Neural crest cell (in vitro differentiated cells): ENCODE measurements at places on chromosomes 11 and 22. TPM values are rescaled to one million over a fixed set of nuclear protein-coding genes. Genes with fewer than 3 reads are reported as not detected.

Gene CD248
- 4.2 and 4.8 TPM in 2 replicates for total RNA-seq

Gene OR8D1
- total RNA-seq, result not detected in 2 replicates

- no peak for DNase-seq
Observed at GRCh38 chr11:16469968-16470367, 113.6 kb upstream of the SOX6 start.

DNA sequence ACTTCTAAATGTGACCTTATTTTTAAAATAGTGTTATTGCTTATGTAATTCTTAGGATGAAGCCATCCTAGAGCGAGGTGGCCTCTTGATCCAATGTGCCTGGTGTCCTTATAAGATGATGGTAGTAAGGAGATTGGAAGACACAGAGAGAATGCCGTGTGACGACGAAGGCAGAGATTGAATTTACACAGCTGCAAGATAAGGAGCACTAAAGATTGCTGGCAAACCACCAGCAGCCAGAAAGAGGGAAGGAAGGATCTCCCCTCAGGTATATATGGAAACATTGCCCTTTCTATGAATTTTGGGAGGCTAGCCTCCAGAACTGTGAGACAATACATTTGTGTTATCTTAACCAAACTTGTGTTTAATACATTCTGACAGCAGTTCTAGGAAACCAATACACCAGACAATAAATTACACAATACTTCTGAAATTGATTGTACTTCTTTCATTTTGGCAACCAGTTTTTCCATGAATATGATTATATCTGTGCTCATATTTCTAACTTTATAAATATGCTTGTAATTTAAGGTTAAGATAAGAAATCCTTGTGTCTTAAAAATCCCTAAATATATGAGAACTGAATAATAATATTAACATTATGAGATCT, 86.3 kb upstream of the VPREB1 start:
- DNase-seq, result no peak

DNA sequence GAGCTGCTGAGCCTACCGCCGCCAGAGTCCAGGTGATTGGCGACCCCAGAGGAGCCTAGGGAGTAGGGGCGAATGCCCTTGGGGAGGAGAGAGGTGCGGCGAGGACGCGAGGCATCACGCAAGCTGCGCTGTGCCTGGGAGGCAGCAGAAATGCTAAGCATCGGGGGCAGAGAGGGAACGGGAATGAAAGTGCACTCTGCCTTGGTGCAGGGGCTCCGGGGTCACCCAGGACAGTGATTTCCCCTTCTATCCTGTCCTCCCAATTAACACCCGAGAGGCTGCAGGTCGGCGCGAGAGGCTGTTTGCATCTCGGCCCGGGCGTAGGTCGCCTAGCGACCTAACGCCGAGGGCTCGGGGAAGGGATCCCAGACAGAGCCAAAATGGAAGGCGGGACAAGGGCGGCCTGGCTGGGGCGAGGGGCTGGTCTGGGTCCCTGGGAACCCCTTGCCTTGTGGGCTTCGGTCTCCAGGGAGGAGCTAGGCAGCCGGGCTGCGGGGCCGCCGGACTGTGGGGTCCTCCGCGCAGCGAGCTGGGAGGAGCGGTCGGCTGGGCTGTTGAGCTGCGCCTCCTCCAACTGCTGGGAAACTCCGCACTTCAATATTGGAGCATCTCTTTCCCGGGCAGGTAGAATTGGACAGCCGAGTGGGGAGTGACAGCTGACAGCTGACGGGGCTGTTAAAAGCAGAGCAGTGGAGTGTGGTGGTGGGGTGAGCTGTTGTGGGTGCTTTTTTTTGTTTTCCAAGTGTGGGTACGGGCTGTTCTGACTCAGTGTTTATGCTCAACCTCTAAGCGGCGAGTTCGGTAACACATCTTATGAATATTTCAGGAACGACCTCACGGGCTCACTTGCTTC, 657 bp downstream of the ELMOD1 start:
- peak; percentile 27 for DNase-seq
